ENCODE measurements at places on chromosomes 2 and 18.

DNA sequence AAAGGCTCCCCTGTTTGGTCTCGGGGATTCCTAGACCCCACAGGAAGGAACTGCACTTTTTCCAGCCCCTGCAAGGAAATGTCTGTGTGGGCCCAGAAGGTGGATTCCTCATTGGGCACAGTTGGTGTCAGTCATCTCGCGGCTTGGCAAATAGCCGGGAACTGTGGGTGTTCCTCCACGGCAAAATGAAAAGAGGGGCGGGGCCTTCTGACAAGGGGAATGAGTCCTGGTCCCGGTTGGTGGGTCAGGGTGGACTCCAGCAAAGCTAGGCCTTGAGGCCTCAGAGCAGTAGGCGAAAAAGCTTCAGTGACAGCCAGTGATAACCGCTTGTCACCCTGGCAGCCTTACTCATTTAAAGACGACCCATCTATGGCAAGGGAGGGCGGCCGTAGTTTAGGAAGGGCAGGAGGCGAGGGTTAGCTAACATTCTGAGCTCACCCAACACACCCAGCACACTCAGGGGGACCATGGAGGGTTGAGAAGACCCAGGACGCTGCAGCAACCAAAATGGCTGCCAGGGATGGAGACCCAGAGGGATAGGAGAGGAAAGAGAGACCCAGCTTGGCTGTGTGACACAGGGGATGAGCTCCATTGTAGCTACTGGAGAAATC, 16.5 kb downstream of the SLC4A3 start:
- DNase-seq, result no peak

DNA sequence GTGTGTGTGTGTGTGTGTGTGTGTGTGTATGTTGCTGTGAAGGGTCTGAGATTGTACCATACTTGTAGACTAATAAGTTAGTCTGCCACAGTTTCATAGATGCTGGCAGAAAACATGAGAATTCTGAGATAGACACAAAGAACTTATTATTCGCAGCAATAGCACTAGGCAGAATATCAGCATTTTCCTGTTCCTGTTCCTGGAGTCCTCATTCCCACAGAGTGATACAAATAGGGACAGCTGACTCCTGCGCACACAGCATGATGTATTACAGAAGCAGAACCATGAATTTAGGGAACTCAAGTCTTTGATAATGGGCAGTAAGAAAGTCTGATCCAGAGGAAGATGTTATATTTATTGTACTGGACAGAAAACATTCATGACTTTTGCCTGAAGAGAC, 1466.3 kb downstream of the DPP10 start:
- no peak for DNase-seq

GRCh38 chr18:45384137-45384961, 230.9 kb upstream of the SLC14A2 start:
- peak; percentile 5 for DNase-seq

DNA sequence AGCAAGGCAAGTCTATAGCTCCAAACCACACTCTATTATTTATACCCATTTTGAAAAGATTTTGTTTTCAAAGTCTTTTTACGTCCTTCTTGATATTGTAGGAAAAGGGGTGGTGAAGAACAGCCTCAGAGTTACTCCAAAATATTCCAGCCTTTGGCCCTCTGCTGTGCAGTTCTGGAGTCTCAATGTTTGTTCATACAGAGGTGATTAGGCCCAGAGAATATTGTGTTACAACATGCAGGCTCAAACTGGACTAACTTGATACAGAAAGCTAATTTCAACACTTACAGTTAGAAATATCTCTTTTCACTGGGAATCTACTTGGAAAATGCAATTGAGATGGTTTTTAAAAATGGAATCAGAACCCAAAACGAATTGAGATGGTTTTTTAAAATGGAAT, 40.4 kb upstream of the SLC25A52 start:
- no peak for DNase-seq

GRCh38 chr18:59455728-59456276, 96.7 kb upstream of the LMAN1 start:
- DNase-seq, result no peak

GRCh38 chr2:104855221-104856085, 1.5 kb downstream of the POU3F3 start:
- no peak for DNase-seq

- no peak for DNase-seq
Measured at GRCh38 chr2:15284614-15285013, 276.5 kb downstream of the NBAS start.

- no peak for DNase-seq
Measured at GRCh38 chr2:176039375-176039774, 37.3 kb upstream of the LNPK start.

DNA sequence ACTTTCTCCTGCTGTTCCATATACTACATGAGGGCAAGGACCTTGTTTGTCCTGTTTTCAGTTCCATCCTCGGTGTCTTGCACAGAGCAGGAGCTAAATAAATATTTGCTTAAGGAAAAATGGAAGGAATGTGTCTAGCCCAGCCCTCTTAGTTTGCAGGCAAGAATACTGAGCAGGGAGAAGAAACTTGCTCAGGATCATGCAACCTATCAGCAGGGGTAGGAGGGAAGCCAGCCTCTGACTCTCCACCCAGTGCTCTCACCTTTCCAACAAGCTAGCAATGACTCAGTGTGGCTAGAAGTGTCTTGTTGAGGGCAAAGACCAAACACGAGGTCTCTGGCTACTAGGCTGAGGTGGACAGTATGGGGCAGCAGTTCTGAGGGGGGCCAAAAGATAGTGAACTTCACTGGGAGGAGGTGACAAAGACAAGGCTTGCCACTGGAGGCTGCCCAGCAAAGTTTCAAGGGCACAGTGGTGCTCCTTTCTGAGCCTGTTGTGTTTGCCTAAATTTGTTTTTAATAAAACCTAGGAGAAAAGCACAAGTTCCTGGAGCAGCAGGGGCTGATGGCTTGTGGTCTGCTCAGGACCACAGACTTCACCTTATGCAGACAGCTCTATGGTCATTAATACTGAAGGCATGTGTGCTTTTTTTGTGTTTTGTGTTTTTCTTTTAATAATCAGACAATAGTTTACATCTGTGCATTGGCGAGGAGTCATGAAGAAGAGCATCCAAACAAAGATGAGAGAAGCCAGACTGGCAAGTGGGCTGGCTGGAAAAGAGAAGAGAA, 49.1 kb upstream of the CTAGE1 start:
- no peak for DNase-seq

- no peak for DNase-seq
Measured at GRCh38 chr2:114631146-114631545, 188.7 kb downstream of the DPP10 start.

GRCh38 chr2:128325611-128326181, 7.0 kb upstream of the HS6ST1 start:
- no peak for DNase-seq

GRCh38 chr2:46837704-46838103, 77.9 kb downstream of the MCFD2 start:
- no peak for DNase-seq

DNA sequence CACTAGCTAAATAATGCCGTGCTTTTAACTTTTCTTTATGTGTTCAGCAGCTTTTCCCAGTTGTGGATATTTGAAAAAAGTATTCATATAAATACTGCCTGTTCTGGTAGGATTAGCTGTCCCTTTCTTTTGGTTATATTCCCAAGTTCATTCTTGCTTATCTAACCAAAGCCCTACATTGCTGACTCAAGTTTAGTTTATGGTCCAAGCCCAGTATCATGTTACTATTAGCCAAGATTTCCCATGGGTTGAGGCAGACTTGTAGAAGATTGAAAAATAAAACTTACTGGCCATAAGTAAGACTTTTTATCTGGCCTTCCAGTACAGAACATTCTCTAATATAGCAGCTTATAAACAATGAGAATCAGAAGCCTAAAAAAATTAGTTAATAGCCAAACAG, 49.7 kb upstream of the NFE2L2 start:
- DNase-seq, result no peak

GRCh38 chr2:134146620-134147019, 107.3 kb upstream of the MGAT5 start:
- no peak for DNase-seq

DNA sequence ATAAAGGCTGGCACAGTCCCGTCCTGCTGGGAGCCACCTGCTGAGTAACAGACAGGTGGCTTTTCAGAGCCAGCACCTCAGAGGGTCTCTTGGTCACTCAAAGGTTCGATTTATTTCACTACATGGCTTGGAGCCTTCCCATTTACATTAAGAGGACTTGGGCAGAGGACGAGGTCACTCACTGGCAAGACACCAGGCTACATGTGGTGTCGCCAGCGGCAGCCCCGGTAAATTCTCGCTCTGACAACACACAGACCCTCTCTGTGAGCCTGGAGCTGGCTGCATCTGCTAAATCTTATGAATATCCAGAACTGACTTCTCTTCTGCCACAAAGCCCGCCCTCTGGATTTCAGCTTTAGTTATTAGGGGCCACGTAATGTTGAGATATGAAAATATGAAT, 254.7 kb downstream of the VAPA start:
- no peak for DNase-seq

DNA sequence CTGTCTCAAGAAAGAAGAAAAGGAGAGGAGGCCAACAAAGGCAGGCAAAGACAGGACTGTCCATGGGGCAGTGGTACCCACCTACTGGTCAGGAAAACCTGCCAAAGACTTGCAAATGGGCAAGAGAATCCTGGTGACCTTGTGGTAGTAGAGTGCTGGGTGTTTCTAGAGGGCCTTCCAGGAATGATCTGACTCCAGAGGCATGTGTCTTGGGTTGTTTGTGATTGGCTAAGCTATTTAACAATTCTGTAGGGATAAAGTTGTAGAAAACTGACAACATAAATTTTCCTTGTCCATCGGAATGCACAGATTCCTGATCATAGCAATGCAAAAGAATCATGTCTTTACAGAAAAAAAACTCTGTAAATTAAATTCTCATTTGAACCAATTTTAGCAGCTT, 68.5 kb upstream of the ZNF532 start:
- DNase-seq, result no peak

DNA sequence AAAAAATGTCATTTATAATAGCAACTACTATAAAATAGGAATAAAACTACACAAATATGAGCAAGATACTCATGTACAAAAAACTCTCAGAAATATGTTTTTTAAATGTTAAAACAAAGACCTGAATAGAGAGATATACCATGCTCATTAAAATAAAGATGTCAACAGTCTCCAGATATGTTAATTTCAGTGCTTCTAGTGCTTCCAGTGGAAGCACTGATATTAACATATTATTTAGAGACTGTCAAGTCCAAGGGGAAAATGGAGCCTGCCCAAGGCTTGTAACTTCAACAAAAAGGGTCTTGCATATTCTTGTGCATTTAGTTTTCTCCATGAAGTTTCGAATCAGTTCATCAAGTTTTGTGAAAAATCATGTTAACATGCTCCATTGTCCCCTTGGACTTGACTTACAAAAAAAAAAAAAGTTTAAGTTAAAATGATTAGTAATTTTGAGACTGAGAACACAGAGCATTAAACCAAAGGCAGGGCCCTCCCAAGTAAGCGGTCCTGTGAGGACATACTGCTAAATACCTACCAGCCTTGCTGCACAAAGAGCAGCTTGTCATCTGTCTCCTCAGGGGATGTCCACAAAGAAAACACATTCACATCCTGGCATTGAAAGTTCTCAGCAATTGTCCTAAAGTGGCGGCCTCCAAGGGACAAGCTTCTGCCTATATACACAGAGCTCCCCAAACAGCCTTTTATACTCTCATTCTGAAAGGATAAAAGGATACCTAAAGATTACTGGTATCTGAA, 501.9 kb upstream of the CHAC2 start:
- no peak for DNase-seq

- DNase-seq, result no peak
Measured at GRCh38 chr2:184830531-184830930, 232.2 kb downstream of the ZNF804A start.
